ENCODE measurements at places on chromosomes 3 and 15.
A peak's percentile ranks its signal among the peaks of the same experiment; 100 is the strongest.

DNA sequence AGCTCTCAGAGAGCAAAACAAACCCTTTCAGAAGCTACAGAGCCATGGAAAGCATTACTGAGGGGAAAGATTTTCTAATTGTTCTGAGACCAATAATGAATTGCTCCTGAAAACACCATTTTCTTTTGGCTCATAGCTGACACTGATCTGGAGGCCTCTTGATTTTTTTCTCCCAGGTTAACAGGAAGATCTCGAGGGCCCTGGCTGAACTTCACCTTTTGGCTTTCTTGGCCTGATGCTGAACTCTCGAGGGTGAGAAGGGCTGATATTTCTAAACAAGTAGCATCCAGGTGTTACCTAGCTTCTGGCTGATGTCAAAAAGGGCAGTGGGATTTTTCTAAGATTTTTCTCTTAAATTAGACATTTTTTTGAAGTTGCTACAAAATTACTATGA lies 19.9 kb upstream of the NFKBIZ start:
- DNase-seq: no peak

DNA sequence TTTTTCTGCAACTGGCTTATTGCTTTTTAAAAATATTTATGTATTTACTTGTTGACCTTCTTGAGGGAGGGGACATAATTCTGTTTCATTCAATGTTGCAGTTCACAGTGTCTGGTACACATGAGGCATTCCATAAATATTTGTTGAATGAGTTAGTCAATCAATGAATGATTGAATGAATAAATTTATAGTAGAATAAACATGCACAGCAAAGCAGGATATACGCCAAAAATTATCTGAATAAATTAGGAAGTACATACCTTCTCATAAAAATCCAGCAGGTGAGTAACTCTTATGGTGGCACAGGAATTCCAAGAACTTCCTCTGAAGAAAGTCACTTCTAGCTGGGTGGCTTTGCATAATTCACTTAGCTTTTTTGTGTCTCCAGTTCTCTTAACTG lies 469.4 kb upstream of the ATP11B start:
- DNase-seq: no peak

- no peak for DNase-seq
These were observed 4.5 kb downstream of the RPS17 start for GRCh38 chr15:82535566-82536408.

DNA sequence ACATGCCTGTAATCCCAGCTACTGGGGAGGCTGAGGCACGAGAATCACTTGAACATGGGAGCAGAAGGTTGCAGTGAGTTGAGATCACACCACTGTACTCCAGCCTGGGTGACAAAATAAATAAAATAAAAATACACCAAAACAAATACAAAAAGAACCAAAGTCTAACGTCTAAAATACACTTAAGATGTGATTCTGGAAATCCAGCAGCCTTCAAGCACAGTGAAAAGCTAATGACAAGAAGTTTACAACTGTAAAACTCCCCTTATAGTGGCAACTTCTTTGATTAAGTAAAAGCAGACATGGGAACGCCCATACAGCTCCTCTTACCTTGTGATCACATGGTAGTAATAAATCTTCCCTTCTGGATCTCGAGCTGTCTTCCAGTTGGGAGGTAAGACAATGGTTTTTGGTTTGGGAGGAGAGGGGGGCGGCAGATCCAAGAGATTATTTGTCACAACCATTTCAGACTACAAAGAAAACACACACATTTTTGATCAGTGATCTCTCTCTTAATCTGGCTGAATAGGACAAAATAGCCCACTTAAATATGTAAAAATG lies 62.8 kb downstream of the NBEAL2 start:
- no peak for DNase-seq

DNA sequence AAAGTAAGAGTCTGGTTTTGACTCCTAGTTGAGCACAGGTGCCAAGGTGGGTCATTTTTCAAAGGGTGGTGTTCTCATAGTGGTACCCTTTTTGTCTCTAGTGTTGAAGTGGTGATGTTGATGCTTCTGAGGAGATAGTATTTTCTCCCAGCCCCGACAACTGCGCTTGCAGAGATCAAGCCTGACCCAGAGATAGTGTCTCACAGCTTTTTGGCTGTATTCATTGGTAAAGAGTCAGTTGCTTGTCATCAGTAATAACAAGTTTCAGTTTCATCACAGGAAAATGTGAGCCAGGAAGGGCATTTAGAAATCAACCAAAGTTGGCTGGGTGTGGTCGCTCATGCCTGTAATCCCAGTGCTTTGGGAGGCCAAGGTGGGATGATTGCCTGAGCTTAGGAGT lies 139.3 kb downstream of the NFKBIZ start:
- no peak for DNase-seq

DNA sequence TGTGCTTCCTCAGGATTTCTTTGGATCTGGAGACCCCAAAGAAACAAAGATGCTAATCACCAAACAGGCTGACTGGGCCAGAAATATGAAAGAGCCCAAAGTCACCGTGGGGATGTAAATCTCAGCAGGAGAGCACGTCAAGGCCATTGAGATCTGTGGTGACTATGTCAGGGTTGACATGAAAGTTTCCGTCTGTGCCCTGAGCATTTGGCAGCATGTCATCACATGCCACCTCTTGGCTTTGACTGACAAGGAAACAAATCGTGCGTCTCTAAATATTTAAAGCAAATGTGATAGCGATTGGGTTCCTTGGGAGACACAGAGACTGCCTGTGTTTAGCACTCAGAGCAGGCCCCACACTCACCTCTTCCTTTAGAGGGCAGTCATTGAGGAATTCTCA lies 35.2 kb downstream of the EFCAB12 start:
- DNase-seq: peak; percentile 29

- DNase-seq: peak; percentile 100
These were observed at the start of gene ZBTB11 for GRCh38 chr3:101676765-101677435. TSS of gene ZBTB11 (minus strand) at chr3:101677132. CDS start at chr3:101676914, 218 bp downstream.

- DNase-seq: no peak
These were observed 2.2 kb upstream of the FBLN2 start for GRCh38 chr3:13546667-13547171.

- DNase-seq: no peak
These were observed 133.4 kb downstream of the FOXP1 start for GRCh38 chr3:71450162-71450561.

DNA sequence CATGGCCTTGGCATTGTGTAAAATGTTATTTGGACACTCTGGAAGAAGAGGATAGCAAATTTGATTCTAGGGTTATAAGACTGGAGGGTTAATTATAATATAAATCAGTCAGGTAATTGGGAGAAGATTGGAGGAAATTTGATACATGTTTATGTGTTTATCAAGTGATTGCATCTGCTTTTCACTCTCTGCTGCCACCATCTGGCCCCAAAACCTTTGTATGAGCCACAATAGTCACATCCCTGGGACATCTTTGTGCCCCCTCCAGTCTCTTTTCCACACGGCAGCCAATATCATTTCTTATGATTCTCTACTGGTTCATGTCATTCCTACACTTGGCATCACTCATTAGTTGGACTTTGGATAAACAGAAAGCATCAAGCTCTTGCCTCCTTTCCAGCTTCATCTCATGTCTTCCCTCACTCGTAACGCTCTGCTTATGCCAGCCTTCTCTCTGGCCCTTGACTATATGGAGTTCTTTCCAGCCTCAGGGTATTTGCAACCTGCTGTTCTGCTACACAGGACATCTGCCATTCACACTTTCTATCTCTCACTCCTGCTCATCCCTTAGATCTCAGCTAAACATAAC lies 602.3 kb upstream of the SUCLG2 start:
- peak; percentile 34 for DNase-seq

- DNase-seq: no peak
These were observed 149.1 kb upstream of the HACD2 start for GRCh38 chr3:123733805-123734526.

DNA sequence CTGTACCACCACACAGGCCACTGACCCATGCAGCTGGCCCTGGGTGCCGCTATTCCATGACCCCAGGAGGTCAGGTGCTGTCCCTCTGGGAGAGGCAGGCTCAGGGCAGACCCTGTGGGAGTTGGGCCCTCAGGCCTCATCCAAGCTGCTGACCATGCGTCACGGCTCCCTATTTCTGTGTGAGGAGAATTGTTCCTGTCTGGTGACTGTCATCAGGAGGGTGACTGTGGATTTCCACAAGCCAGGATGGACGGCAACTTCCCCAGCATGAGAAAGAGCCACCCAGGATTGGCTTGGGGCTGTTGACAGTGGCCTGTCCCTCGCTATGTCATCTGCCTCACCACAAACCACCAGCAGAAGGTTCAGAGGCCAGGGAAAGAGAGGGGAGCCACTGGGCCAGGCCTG lies 41.4 kb downstream of the ZDHHC19 start:
- no peak for DNase-seq

DNA sequence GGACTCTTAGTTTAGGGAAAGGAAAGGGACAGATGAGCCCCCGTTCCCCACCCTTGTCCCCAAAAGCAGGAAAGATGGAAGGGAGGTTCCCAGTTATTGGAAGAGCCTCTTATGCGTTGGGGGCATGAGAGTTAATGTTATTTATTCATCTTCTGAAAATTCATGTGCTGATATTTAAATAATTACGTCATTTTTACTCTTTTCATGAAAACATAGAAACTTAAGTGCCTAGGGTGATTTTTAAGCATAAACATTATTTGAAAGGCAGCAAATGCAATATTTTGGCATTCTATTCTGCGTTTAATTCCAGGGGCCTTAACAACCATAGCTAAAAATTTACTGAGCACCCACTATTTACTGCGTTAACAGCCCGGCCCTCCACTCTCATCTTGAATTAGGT lies 48.7 kb downstream of the GABRG3 start:
- DNase-seq: no peak

DNA sequence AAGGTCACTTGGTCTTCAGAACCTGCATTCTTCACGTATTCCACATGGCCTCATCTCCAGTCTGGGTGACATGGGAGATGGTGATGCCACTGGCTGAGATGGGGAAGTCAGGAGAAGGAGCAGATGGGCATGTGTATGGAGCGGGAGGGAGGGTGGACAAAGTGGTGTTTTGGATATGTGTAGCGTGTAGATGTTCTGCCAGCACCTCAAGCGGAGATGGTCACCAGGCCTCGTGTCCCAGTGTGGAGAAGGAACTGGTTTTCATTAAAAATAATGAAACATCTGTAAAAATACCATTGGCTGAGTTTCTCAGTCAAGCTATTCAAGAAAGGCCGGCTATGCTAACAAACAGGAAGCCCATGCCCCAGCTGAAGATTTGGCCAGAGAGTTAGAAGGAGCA lies 26.2 kb downstream of the LARP6 start:
- no peak for DNase-seq

GRCh38 chr3:25748189-25748588 lies 35.1 kb downstream of the NGLY1 start:
- no peak for DNase-seq

GRCh38 chr3:115800489-115801075 lies 177.3 kb downstream of the GAP43 start:
- DNase-seq: no peak

DNA sequence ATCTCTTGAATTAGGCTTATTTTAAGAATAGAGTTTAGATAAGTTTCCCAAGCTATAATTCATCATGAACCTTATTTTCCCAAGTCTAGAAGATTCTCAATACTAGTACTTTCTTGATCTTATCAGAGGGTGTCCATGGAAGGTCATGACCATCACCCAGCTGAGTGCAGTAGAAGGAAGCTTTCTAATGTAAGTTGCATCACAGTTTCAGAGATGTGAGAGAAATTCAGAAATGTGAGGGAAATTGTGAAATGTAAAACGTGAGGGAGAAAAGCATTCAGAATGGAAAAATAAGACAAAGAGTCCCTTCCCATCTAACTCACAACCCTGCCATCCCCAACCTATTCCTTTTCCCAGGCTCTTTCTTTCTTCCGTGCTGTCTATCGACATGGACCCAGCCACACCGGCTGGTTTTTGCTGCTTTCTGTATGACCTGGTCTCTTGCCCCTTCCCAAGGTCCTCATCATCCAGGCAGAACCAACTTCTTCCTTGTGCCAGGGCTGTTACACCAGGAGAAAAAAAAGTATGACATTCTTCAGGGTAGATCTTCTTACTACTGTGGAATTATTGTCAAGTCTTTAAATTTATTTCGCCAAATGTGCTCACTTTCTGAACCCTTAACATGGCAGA lies 6.7 kb downstream of the CAPN3 start:
- DNase-seq: no peak

GRCh38 chr15:32694222-32694983 lies 23.4 kb upstream of the GREM1 start:
- DNase-seq: no peak

- no peak for DNase-seq
These were observed 42.3 kb upstream of the LIMD1 start for GRCh38 chr3:45552031-45552793.

DNA sequence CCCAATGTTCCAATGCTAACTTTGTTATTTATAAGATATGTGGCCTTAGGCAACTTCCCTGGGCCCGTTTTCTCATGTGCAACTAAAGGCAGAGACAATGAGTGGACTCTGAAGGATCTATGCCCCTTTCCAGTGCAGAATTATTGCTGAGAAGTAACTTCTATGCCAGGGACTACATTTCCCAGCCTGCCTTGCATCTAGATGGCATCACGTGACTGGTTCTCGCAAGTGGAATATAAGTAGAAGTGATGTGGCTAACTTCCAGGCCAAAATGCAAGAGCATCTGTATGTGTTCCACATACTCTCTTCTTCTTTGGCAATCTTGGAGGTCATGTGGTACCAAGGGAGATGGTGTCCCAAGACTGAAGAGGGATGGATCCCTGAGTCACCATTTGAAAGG lies 674.4 kb downstream of the NTRK3 start:
- DNase-seq: no peak

DNA sequence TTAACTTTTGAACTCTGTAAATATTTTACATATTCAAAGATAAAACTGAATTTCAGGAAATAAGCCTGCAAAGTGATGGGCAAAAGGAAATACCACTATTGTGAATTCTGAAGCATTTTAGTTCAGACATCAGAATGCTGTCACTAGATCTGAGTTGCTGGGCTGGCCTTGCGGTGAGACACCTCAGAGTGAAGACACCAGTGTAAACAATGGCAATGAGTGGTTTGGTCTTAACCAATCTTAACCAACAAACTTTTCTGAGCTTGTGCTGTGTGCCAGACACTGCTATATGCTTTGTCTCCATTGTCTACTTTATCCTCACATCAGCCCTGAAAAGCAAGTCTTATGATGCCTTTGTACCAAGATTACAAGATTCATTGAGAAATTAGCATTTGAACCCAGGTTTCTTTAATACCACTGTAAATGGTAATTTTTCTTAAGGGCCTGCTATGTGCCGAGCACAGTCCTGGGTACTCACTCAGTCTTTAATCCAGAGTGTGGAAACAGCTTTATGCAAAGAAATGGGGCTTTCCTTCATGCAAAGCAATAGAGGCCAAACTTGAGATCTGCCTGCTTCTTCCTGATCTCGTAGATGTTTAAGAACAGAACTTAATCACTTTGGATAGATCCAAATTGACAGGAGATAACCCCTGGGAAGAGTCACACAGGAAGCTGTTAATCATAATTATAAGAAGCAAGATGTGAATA lies 55.0 kb downstream of the TMEM39A start:
- DNase-seq: no peak

GRCh38 chr3:33883951-33884561 lies 85.6 kb downstream of the PDCD6IP start:
- peak; percentile 49 for DNase-seq

DNA sequence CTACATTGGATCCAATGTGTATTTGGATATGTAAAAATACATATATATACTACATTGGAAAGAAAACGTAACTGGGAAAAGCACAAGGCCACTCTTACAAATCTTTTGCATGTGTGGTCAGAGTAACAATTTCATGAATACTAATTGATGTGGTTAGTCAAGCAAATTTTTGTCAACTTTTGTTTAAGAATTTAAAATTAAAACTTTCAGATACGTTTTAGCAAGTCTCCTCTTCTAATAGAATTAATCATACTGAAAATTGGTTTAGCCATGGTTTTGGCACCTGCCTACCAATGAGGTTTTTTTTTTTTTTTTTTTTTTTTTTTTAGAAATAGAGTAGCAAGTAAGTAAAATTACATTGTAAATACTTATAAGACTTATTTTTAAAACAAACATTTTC lies 153.0 kb upstream of the CGNL1 start:
- DNase-seq: no peak
